Stimulated activated CD4-positive, alpha-beta T cell treated with anti-CD3 and anti-CD28 coated beads, Interleukin-2, amount 100 ng/mL, for 24 hours (primary cell): ENCODE measurements at places on chromosomes 3 and 15.

DNA sequence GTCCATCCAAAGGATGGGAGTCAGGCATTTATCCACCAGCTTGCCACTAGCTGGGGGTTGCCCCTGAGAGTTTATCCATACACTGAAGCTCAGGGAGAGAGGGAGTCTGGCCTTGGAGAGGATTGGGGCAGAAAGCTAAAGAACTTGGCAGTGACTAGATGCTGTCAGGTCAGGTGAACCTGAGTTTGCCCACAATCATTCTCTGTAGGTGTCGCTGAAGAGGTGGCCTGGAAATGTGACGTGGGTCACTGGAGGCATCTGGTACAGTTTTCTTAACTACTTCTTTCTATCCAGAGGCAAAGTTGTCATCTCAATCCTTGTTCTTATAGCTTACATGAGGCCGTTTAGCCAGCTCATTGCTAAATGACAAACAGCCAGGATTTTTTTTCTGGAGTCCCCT lies 298.0 kb upstream of the CTNNB1 start:
- no peak for DNase-seq

DNA sequence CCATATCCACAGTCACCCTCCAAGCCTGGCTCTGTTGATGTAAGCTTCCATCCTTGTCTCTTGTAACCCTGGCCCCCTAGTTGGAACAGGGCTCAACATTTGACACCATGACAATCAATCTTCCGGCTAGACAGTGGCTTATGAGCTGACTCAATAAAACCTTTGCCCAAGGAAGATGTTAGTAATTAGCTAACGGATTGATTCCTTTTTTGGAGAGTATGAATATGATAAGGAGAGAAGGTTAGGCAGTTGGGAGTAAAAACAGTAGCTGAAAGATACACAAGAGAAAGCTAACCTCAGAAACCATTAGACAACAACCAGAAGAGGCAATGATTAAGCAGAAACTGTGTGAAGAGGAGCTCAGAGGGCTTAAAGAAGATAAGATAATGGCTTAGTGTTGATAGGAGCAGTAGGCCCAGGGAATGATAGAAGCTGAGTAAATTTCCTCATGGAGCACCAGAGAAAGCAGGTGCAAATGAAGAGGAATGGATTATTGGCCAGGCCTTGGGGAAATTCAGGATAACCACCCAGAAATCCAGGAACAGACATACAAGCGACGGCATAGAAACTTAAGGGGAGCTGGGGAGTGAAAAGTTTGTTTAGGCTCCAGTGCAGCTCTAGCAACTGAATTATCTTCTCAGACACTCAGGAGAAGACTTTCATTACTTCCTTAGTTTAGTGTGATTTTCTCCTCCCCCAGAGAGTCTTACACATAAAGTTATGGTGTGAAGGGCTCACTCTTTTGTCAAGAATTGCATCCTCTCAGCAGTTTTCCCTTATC lies 7.8 kb upstream of the RFX7 start:
- no peak for DNase-seq

DNA sequence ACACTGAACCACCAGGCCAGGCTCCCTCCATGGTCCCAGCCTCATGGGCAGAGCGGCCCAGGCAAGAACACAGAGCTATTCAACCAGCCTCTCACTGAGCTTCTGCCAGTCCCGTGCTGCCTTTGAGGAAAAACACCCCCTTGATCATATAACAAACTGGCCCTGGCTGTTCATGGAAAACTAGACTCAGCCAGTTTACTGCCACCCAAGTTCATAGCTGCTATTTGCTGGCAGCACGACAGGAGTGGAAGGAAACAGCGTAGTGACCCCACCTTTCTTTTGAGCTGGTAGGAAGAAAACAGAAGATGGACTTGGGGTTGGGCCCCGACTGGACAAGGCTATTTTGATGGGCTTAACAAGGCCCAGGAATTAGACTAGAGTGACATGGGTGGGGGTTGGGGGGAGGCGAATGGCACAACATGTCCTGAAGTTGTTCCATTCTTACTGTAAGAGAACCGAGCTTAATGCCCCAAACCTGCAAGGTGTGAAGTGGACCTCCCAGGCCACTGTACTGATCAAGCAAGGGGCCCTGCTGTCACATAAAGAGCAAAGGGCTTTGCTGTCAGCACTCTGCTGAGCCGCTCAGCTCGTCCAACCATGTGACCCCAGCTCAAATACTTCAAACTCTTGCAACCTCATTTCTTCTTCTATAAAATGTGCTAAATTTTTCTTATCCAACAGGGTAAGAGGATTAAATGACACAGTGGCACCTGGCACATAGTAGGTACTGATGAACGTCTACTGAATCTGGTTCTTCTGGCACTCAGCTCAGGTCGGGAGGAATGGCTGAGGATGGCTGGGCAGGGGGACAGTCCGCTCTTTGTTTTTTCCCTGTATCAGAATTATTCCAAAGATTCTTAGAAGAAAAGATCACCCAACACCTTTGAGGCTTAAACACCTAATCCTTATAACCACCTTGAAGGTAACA lies 1.6 kb downstream of the FBXL22 start:
- DNase-seq: no peak

- no peak for DNase-seq
These were observed 72.2 kb downstream of the KLHL25 start for GRCh38 chr15:85722374-85723152.

- no peak for DNase-seq
These were observed 91.6 kb upstream of the LIPC start for GRCh38 chr15:58340176-58340575.

DNA sequence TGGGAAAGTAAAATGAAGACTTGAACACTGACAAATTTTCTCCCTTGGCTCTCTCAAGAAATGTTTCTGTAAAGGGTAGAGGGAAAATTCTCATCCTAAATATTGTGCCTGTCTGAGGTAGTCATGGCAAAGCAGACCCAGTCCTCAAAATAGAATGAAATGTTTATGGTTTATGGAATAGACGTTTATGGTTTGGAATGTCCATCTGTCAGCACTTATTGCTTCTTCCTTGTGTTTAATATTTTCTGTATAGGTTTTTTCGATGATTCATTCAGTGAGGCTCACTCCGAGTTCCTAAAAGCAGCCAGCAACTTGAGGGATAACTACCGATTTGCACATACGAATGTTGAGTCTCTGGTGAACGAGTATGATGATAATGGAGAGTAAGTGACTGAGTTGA lies 13.9 kb downstream of the ELL3 start:
- no peak for DNase-seq

DNA sequence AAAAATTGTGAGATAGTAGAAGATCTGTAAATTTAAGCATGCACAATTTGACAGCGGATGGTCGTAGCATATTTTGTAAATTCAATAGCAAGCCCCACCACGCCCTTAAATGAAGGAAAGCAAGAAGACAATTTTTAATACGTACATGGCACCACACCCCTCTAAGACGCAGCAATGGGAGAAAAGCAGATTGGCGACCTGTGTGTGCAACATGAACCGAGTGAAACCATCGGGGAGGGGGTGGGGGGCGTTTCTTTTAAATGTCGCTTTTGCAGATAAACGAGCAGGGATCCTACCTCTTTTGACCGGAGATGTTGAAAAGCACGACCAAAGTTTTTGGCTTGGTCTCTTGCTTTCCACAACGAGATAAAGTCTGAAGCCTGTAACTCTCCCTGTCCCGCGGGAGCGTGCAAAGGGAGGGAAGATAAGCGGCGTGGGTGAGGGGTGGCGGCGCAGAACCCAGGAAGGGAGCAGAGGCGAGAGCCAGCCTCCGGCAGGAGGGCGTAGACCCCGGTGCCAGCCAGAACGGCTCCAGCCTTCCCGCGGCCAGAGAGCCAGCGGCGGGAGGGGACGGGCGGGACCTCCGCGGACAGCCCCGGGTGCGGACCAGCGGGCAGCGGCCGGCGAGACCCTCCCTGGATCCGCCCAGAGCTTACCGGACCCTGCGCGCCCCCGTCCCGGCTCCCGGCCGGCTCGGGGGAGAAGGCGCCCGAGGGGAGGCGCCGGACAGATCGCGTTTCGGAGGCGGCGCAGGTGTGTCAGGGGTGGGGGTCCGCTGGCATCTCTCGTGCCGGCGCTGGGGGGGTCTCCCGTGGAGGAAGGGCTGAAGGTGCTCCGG lies at the start of gene CHL1:
Gene CHL1, plus strand, starts transcription at position 453 of the 838 bp plus-strand sequence. CDS start 123,014 bp downstream, outside the sequence.
- no peak for DNase-seq

DNA sequence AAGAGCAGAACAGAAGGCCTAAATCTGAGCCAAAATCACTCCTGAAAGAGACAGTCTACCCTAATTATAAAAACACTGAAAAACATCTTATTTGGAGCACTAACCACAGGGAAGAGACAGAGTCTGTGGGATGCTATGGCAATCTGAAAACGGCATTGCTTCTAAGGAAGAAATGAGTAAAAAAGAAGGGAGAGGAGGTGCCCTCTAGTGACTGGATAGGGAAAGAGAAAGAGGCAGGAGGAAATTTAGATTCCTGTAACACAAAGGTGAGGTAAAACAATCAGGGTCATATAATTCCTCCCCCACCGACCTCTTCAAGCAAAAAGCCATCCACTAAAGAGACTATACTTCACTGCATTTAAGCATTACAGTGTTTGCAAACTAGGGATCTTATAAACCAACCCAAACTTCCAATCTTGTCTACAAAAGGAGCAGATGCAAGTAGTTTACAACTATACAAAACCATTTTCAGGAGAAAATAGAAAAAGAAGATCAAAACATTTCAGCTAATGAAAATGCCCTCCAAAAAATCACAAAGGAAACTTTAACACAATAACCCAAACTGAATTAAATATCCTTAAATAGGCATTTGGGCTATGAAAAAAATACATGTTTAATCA lies 32.6 kb downstream of the HACD2 start:
- DNase-seq: no peak

- peak; percentile 92 for DNase-seq
These were observed at the start of gene RFC4 for GRCh38 chr3:186806089-186807055. Gene RFC4 (minus strand): TSS chr3:186806482. CDS start chr3:186804713, 1,769 bp downstream.

- no peak for DNase-seq
These were observed 372.2 kb upstream of the MCTP2 start for GRCh38 chr15:93859176-93859575.

DNA sequence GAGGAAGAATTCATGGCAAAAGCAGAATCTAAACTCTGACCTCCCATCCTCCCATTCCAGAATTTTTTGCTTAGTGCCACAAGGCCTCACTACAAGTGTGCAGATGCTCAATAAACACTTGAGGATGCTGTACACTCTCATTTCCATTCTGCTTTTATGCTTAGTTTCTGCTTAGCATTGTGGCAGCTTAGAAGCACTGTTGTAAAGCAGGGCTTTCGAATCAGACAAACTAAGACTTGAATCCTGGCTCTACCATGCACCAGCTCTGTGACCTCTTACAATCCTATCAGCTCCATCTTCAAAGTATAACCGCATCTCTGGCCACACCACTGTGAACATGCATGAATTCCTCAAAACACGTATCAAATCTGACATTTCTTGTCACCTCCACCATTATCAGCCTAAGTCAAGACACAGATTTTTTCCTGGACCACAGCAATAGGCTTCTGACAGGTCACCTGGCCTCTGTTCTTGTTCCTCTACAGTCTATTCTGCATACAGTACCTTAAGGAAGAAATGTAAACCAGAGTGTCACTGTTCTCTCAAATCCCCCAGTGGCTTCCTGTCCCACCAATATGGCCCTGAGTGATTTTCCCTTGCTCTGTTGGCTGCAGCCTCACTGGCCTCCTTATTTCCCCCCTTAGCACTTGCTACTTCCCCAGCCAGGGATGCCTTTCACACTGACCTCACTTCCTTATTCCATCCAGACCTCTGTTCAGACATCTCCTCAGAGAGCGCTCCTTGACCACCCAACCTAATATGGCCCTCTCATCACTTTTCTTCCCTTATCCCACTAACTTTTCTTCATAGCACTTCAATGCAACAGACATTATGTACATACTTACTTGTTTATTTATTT lies 8.1 kb upstream of the PHC3 start:
- no peak for DNase-seq

DNA sequence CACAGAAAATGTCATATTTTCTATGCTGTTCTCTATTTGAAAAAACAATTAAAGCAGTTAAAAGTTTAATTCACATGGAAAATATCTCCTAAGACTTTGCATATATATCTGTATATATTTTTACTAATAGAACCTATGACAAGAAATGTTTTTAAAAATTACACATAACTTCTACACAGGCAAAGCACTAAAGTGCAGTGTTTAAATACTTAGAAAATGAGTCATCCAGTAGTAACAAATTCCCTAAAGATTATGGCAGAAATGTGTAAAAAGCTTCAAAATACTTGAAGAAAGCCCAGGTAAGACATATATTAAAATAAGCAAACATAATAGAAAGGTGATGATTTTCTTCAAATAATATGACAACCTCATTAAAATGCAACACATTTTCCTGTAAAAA lies 236.6 kb downstream of the TBC1D5 start:
- DNase-seq: no peak

- no peak for DNase-seq
These were observed at the start of gene ABCF3 for GRCh38 chr3:184186184-184186901. Gene ABCF3 (plus strand): TSS chr3:184186199. CDS start chr3:184186208, 9 bp downstream.

GRCh38 chr3:168876346-168877035 lies 780.8 kb upstream of the GOLIM4 start:
- DNase-seq: no peak
